ENCODE measurements at places on chromosomes 6 and 20.

DNA sequence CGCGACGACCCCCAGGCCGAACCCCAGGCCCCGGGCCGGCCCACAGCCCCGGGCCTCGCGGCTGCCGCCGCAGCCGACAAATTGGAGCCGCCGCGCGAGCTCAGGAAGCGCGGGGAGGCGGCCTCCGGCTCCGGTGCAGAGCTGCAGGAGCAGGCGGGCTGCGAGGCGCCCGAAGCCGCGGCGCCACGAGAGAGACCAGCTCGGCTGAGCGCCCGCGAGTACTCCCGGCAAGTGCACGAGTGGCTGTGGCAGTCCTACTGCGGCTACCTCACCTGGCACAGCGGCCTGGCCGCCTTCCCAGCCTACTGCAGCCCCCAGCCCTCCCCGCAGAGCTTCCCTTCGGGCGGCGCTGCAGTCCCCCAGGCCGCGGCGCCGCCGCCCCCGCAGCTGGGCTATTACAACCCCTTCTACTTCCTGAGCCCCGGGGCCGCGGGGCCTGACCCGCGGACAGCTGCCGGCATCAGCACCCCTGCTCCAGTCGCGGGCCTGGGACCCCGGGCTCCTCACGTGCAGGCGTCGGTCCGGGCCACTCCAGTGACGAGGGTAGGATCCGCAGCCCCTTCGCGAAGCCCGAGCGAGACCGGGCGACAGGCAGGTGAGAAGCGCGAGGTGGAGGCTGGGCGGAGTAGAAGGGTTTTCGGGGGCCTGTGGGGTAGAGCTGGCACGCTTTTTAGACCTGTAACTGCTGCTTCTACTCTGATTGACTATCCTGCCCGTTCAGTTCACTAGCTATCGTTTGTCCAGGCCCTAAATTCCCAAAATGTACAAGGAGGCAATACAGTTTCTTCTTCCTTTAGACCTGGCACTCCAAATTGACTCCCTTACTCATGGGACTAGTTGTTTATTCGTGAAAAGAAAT lies 654 bp downstream of the FAM8A1 start:
- no peak for DNase-seq

- no peak for DNase-seq
Observed at GRCh38 chr6:69489970-69490369, 306.8 kb downstream of the LMBRD1 start.

DNA sequence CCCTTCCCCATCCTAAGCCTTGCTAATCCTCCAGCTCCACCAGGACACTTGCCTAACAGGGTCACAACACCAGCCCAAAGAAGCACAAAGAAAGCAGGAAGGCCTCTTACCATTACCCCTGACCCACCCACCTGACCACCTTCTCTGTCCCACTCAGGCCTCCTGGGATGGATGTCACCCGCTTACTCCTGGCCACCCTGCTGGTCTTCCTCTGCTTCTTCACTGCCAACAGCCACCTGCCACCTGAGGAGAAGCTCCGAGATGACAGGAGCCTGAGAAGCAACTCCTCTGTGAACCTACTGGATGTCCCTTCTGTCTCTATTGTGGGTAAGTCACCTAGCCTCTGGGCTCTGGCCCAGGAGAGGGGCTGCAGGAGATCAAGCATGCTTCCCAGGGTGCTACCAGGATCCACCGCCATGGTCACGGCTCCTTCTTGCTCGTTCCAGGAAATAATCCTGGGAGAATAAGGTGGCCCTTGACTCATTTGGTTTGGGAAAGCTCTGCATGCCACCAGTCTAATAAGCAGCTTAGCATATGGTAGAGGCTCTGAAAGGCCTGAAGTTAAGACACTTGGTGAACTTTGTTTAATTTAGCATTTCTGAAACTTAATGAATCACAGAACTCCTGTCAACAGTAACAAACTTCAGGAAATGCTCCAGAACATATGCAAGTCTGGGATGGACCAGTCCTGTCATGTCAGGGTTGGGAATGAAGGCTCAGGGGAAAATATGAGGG lies 19.2 kb downstream of the ASIP start:
- no peak for DNase-seq

GRCh38 chr20:62387933-62388635 lies 1.2 kb downstream of the RPS21 start:
- no peak for DNase-seq

DNA sequence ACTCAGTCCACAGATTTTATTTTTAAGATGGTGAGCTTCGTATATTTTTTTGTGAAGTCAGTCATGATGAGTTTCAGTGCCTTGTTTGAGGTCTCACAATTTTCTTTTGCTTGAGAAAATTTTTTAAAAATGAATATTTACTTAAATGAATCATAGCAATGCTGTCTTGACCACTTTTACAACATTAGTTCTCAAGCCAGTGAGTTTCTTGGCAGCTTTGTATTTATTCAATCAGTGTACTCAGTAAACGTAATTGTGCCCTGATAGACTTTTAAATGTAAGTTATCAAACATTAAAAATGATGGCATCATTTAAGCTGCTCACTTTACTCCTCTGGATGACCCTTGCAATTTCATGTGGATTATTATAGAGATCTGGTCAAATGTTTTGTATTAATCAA lies 261.4 kb downstream of the KHDC1L start:
- DNase-seq = no peak

GRCh38 chr6:33095681-33096080 lies 19.9 kb downstream of the HLA-DPB1 start:
- DNase-seq = no peak

- no peak for DNase-seq
Observed at GRCh38 chr20:31484001-31484400, 8.9 kb downstream of the REM1 start.

DNA sequence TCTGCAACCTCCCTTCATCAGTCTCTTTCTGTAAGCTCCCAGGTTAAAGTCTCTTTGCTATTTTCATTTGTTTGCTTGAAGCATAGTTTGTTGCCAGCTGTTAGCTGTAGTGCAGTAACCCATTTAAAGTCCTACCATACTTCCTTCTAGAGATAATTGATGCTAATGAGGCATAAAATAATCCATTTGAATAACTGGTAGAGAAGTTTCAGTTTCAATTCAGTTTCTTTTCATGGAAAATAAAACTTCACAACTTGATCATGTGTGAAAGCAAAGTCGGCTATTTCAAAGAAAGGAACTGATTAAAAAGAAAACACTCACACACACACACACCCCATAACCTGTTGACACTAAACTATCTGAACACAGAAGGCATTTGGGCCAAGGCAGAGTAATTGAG lies 68.5 kb upstream of the TENT5A start:
- no peak for DNase-seq

GRCh38 chr6:53161481-53162009 lies 12.9 kb upstream of the GCM1 start:
- DNase-seq = no peak

GRCh38 chr6:102686461-102686860 lies 1293.0 kb downstream of the GRIK2 start:
- DNase-seq = no peak

- DNase-seq = no peak
Observed at GRCh38 chr20:62494980-62495748, 19.4 kb upstream of the GATA5 start.

GRCh38 chr6:42225029-42225339 lies 7.3 kb upstream of the MRPS10 start:
- no peak for DNase-seq

DNA sequence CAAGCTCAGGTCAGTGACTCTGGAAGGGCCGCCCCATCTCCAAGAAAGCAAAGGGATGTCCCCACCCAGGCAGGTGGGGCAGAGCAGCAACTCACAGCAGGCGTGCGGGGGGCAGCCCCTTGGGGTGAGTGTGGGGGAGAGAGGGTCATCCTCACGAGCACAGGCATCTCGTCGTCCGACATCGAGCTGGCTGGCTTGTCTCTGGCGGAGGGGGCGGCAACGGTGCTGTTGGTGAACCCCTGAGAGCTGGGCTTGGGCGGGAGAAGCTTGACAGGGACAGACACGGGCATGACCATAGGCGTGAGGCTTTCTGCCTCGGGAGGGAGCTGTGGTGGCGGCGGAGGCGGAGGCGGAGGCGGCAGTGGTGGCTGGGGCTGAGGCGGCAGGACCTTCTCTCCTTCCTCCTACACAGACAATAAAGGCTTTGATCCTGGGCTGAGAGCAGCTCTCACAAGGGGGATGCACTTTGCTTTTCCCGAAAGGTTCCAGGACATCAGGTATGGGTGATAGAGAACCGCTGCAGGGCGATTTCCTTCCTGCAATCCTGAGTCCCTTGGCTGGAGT lies 45.6 kb upstream of the MRPS10 start:
- no peak for DNase-seq

DNA sequence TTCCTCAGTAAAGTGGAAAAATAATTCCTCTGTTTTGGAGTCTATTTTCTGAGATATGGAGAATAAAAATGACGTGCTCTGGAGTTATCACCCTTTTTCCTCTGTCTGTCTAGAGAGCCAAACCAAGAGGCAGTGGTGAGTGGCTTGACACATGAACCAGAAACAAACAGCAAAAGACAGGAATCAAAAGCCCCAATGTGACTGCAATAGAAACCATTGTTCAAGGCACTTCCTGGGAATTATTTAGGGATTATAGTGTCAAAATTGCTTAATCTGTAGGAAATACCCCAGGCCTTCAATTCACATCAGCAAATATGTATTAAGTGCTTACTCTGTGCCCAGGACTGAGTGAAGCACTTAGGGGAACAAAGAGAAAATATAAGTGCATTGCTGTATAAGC lies 560.4 kb upstream of the JAG1 start:
- no peak for DNase-seq

- DNase-seq = no peak
Observed at GRCh38 chr20:2524709-2525506, 11.5 kb upstream of the TMC2 start.

DNA sequence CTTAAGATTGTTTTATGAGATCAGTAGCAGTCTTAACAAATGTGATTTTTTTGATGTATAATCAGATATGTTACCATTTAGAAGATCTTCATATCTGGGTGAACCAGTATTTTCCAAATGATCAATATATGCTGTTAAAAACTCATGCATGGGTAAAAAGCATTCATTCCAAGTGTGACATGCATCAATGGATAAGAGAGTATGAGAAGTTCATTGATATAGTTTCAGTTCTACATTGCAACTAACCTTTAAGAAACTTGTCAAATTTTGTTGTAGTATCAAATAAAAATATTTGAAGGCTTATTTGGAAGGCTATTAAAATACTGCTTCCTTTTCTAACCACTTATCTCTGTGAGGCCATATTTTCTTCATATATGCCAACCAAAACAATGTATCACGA lies 117.7 kb downstream of the FIG4 start:
- no peak for DNase-seq

- peak; percentile 47 for DNase-seq
Observed at GRCh38 chr20:10093087-10093591, 58.4 kb downstream of the ANKEF1 start.

DNA sequence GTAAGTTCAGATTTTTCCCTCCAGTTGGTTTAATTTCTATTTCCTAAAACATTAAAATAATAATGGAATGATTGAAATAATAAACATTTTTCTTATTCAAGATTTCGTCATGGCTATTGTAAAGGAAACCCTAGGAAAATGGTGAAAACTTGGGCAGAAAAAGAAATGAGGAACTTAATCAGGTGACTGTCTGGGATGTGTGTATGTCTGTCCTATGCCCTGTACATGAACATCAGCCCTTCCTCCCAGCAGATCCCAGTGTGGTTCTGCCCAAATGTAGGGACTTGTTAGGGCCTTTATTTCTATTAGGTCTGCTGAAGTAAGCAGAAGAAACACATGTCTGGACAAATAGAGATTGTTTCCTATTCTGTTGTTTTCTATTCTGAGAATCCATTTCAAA lies 13.1 kb downstream of the RIOK1 start:
- DNase-seq = no peak

- DNase-seq = no peak
Observed at GRCh38 chr6:14756340-14756739, 489.5 kb upstream of the JARID2 start.

DNA sequence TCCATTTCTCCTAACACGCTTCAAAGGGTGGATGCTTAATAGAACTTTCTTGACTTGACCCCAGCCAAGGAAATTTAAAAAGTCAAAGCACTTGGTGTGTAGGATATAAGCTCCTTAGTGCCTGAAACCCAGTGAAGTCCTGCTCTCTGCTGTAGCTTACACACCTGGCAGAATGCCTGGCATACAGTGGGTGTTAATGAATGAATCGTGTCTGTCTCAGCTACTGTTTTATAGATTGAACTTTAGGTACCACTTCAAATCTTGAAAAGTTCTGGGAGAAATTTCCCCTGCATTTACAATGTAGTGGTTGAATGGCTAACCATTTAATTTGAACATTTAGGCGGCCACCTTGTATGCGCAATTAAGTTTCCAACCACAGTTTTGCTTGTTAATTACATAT lies 70.5 kb upstream of the ZNF217 start:
- no peak for DNase-seq

DNA sequence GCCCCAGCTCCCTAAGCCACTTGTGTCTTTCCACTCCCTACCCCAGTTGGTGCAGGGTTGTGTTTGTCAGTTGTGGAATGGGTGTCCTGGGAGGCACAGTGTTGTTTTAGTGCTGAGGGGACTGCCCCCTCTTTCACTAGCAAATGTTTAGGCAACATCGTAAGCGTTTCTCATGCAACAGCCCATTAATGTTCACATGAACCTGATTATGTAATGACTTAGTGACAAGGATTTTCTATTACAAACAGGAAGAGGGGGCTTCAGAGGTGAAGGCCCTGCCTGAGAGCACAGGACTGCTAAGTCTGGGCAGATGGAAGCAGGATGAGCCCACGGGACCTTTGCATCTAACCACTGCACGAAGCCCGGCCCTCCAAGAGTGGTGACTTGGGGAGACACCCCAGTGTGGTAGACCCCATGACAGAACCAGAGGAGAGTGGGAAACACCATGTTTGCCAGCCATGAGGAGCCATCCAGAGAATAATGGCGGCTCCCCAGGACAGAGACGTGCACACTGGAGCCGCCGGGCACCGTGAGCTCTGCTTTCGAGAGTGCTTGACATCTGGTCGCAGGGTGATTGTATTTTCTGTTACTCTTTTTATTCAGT lies 339.7 kb downstream of the THBS2 start:
- no peak for DNase-seq

DNA sequence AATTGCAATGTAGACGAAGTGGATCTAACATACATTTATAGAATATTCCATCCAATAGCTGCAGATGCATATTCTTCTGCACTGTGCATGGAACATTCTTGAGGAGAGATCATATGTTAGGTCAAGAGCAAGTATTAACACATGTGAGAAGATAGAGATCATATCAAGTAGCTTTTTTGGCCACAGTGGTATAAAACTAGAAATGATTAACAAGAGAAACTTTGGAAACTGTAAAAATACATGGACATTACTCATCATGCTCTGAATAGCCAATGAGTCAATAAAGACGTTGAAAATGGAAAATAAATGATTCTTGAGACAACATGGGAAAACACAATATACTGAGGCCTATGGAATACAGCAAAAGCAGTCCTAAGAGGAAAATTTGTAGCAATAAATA lies 94.2 kb downstream of the STXBP5 start:
- DNase-seq = no peak

DNA sequence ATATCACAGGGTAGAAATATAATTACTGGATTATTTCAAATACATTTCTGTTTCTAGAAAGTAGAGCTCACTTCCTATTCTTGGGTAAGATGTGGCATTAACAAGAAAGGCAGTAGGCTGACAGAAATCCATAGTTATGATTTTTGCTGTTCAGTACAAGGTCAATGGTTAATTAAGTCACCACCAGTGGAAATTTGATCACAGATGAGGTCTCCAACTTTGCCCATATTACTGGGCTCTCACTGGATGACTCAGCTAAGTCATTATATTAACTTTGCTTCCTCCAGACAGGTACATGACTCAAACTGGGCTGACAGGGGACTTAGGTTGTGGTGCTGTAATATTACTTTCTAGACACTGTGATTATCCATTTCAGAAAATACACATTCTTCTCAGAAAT lies 212.4 kb downstream of the GRIK2 start:
- no peak for DNase-seq
